ENCODE measurements at places on chromosomes 7 and 10. TPM values are rescaled to one million over a fixed set of nuclear protein-coding genes. Genes with fewer than 3 reads are reported as not detected.

- no peak for DNase-seq
Measured at GRCh38 chr7:133573554-133574265, 320.8 kb downstream of the EXOC4 start.

GRCh38 chr10:31866118-31866670 lies 62.4 kb downstream of the ARHGAP12 start:
- no peak for DNase-seq

- DNase-seq, result peak; percentile 25
Measured at GRCh38 chr10:29811751-29812427, 177.1 kb upstream of the SVIL start.

- DNase-seq, result no peak
Measured at GRCh38 chr10:6153845-6154244, 48.9 kb upstream of the PFKFB3 start.

DNA sequence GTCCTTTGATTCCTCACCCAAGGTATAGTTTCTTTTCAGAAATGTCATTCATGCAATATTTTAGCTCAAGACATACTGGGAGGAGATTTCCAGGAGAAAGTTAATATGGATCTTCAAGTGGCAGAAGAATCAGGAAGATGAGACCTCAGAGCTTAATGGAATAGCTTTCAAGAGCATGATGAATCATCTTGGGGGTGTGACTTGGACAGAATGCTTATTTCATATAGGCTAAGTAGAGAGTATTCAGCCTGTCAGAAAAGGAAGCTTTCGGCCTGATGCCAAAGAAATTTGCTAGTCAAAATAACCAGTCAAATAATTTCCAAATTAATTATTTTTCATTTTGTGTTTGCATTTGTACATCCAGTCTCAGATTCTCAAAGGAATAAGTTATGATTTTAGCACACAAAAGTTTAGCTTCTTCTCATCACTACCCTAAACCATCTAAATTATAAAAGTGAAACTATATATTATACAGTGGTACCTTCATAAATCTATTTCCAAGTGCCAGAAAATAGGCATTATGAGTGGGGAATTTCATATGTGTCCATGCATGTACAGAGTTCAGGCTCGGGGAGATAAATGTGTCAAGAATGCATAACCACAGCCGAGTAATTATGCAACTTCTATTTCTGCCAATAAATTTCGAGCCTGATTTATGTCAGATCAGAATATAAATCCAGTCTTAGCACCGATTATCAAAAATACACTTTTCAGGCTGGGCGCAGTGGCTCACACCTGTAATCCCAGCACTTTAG lies 27.3 kb upstream of the CALD1 start:
- DNase-seq, result no peak

- peak; percentile 30 for DNase-seq
Measured at GRCh38 chr7:117715784-117716445, 157.3 kb downstream of the CTTNBP2 start.

GRCh38 chr7:78329001-78329655 lies 530.6 kb downstream of the PHTF2 start:
- no peak for DNase-seq

DNA sequence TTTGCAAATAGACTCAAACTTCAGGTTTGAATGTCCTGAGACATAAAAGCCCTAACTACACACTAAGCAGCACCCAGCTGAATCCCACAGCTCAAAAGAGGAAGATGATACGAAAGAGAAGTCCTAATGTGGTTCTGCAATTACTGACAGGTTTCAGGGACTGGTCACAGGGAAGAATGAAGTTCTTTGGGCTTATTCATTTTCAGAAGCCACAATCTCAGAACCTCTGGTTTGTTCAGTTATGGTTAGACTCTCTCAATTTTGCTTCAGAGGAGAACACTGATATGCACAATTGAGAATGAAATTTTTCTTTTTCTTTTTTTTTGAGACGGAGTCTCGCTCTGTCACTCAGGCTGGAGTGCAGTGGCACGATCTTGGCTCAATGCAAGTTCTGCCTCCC lies 94.6 kb upstream of the FAM180A start:
- no peak for DNase-seq

- DNase-seq, result no peak
Measured at GRCh38 chr10:74086317-74086716, 64.3 kb downstream of the AP3M1 start.

DNA sequence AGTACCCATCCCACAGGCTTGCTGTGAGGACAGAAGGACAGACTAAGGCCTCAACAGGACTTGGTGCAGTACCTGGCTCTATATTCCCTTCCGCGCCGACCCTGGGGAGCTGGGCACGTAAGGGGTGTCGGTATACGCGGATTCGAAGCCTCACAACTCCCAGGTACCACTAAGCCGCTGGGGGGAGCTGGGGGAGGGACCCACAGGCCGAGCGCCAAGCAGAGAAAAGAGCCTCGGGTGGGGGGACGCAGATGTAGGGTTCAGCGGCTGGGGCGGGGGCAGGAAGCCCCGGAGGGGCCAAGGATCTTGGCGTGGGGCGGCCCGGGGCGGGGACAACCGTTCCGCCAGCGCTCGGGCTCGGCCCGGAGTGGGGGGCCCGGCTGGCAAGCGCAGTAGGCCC lies 126.4 kb upstream of the ZNF746 start:
- DNase-seq, result peak; percentile 15

GRCh38 chr7:138882249-138882648 lies 84.3 kb upstream of the ATP6V0A4 start:
- no peak for DNase-seq

- DNase-seq, result no peak
Measured at GRCh38 chr10:124619802-124620490, 124.2 kb downstream of the FAM53B start.

GRCh38 chr10:124150807-124151417 lies 57.5 kb upstream of the CHST15 start:
- no peak for DNase-seq

Gene TMEM176B
- 79.8 TPM for polyA plus RNA-seq

Gene ATOH7
- 1.8 TPM for polyA plus RNA-seq

Gene MYH16
- 0.17 TPM for polyA plus RNA-seq

Gene NRG3
- polyA plus RNA-seq, result 12.6 TPM

Gene ANKRD7
- 3.2 TPM for polyA plus RNA-seq

Gene DPYSL4
- 22.5 TPM for polyA plus RNA-seq

Gene TBX20
- not detected for polyA plus RNA-seq

Gene SUGCT
- 12.9 TPM for polyA plus RNA-seq

Gene SMO
- 97.2 TPM for polyA plus RNA-seq

Gene GSTK1
- polyA plus RNA-seq, result 191 TPM

Measured in renal cortex interstitium (tissue), 15 donors.